ENCODE measurements at places on chromosomes 16 and 17.

GRCh38 chr17:27741971-27742575 is 58.3 kb downstream of the NOS2 start:
- no peak for DNase-seq

GRCh38 chr16:69741519-69741918 is 13.2 kb downstream of the NOB1 start:
- DNase-seq: no peak

- DNase-seq: no peak
Observed at GRCh38 chr17:8896087-8896486, 28.6 kb upstream of the PIK3R6 start.

GRCh38 chr17:57875290-57876022 is 25.6 kb upstream of the MRPS23 start:
- DNase-seq: no peak

GRCh38 chr16:85168732-85169256 is 56.5 kb upstream of the CIBAR2 start:
- no peak for DNase-seq

- peak; percentile 10 for DNase-seq
Observed at GRCh38 chr17:34797720-34798119, 163.5 kb downstream of the CCT6B start.

- peak; percentile 60 for DNase-seq
Observed at GRCh38 chr17:49210158-49211029, at the start of the genes ABI3 and GNGT2. TSS of gene ABI3 (plus strand) at chr17:49210707. CDS start at chr17:49210725, 18 bp downstream. TSS of gene GNGT2 (minus strand) at chr17:49210574. CDS start at chr17:49207422, 3,152 bp downstream.

DNA sequence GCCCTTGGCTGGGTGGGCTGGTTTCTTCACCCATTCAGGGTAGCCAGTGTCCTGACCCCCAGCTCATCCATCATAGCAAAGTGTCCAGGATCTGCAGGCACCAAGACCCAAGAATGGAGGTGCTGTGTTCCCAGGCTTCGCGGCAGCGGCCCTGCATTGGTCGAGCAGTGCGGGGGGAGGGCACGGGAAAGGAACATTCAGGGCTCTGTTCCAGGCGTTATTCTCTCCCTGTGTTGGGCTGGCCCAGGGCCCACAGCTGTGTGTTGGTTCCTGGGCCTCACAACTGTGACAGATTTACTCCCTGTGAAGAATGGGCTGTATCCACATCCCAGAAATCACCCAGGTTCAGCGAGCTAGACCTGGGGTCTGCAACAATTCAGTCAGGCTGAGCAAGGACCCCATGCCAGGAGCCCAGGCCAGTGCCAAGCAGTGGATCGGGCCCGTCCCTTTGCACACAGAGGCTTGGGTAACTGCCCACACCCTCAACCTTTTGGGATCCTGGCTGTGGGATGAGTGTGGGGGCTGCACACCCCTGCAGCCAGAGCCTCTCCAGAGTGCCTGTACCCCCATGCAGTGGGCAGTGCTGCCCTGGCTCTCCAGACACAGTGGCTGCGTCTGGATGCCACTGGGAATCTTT is 10.0 kb downstream of the GPT2 start:
- no peak for DNase-seq

GRCh38 chr16:4695473-4696171 is 2.3 kb downstream of the NUDT16L1 start:
- no peak for DNase-seq

- DNase-seq: no peak
Observed at GRCh38 chr16:49466529-49466831, 92.9 kb downstream of the C16orf78 start.

DNA sequence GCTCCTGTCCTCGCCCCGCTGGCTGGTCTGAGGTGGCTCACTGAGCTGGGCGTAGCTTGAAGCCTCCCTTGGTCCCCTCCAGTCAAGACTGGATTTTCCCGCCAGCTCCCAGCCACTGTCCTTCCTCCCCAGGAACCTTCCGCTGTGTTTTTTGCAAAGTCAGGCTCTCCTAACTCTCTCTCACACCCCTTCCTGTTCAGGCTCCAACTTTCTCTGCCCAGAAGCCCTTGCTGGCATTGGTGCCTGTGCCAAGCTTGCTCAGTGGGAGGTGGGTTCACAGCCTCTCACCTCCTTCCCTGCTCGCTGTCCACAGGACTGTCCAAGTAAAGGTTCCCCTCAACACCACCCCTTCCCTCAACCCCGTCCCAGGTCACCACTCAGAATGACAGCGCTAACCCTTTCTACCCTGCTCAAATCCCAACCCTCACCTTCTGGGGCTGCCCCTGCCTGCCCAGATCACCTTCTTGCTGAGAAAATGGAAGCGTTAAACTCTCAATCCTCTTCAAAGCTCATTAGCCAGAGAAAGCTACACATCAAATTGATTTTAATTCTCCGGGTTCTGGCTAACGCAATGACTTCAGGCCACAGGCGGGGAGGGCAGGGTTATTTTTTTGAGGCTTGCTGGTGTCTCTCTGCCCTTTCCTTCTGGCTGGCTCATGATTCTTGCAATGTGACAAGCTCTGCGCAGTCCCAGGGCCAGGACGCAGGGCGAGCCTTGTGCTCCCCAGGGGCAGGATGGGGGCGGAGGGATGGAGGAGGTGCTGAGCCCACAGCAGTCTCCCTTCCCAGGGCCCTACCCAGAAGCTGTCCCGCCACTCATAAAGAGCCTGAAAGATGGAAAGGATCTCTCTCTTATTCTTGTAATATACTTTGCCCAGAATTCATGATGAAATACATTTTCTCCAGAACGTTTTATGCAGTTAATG is 357.2 kb upstream of the TNRC6C start:
- no peak for DNase-seq

DNA sequence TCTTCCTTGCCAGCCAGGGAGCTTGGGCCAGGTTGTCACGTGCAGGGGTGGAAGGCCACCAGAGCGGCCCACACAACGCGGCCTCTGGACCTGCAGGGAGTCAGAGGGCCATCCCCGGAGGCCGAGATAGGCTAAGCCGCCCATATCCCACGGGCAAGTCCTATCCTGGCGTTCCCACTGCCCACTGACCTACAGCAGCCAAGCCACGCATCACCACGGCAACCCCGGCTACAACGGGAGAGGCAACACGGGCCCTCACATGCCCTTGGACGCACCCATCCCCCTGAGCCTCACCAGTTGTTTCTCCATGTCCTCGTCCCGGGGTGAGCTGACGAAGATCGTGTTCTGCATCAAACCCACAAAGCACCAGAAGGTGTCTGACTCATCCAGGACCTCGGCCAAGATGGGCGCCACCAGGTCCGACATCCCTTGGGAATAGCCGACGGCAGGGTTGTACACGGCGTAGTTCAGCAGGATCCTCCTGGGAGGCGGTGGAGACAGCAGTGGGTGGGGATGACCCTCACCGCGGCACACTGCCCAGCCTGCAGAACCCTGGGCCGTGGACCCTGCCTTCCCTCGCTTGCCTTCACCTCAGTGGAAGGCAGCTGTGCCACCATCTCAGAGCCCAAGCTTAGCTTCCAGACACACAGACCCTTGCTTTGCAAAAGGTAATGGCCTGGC is 88.2 kb downstream of the TBC1D16 start:
- DNase-seq: no peak

- DNase-seq: no peak
Observed at GRCh38 chr16:51509336-51509735, 358.3 kb upstream of the SALL1 start.

- no peak for DNase-seq
Observed at GRCh38 chr16:4525069-4525468, 13.5 kb downstream of the CDIP1 start.

DNA sequence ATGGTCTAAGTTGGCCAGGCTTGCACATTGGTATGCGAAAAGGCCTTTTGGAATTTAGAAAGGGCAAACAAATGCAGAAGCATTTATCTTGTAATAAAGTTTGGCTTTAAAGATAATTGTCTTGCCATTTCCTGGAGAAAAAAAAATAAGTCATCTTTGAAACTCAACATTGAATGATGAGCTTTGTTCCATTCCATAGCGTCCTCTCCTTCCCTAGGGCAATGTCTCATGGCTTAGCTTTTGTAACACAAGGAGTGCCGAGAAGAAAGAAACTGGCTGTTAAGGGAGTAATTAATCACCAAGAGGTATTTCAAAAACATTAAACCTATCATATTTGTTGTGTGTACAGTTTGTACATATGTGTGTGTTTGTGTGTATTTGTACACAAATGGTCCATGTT is 372.3 kb downstream of the NPIPA8 start:
- no peak for DNase-seq

DNA sequence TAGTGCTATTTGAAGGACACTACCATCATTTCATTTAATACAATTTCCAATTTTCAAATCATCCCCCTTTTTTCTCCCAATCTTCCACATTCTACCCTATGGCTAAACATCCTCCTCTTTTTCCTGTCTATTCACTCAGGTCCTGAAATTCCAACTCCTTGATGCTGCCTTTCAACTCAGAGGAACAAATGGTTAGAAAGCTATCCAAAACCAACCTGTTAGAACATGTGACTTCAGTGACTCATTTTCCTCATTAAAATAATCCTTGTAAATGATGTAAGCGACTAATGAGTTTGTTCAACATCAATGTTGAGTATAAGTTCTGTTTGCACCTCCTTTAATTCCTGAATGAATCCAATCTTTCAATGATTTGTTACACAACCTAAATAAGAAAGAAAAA is 5.5 kb downstream of the PSMD12 start:
- no peak for DNase-seq

DNA sequence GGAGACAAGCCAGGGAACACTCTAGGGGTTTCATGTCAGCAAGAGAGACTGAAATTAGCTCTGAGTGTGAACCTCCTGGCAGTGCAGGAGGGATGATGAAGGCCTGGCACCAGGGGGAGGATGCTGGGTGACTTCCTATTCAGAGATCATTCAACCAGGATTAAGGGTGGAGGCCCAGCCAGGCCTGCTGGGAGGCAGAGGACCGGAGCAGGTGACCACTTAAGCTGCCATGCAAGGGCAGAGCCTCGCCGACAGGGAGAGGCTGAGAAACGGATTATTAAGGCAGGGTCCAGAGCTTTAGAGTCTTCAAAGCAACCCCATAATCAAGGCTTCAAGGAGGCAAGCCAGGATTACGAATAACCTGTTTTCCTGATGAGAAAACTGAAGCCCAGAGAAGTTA is 10.6 kb upstream of the SRCIN1 start:
- DNase-seq: no peak

DNA sequence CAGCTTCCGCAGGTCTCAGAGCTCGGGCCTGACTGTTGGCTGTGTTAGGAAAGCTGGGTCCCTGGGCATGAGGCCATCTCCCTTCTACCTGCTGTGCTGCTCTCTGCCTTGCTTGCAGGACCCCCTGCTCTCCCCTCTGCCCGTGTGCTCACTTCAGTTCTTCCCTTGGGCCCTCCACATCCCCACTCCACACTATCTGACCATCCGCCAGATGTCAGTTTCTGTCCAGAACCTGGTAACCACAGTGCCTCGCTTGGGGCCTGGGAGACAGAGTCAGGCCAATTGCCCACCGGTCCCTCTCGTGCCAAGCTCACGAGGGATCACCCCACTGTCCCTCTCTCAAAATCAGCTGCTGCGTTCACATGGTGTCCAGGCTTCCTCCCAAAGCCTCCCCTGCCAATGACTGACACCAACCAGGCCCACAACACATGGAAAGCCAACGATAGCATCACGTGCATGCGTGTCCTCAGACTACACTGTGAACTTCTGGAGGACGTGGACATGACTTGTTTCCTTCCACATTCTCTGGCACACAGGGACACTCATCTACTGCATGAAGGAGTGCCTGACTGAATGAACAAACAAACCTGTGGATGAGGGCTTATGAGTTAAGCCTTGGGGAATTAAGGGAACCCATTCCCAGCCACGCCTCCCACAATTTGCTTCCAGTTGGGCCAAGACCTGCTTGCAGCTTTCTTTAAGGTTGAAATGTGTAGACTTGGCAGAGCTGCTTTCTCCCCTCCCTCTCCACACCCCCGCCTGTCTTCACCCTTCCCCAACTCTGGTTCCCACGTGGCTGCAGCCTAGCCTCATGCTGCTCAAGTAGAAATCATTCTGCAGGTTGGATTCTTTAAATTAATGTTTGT is 72.5 kb upstream of the ZNF423 start:
- no peak for DNase-seq

GRCh38 chr17:28977659-28978355 is 26.5 kb upstream of the PHF12 start:
- DNase-seq: no peak

- no peak for DNase-seq
Observed at GRCh38 chr16:66746682-66747081, 4.7 kb downstream of the DYNC1LI2 start.

DNA sequence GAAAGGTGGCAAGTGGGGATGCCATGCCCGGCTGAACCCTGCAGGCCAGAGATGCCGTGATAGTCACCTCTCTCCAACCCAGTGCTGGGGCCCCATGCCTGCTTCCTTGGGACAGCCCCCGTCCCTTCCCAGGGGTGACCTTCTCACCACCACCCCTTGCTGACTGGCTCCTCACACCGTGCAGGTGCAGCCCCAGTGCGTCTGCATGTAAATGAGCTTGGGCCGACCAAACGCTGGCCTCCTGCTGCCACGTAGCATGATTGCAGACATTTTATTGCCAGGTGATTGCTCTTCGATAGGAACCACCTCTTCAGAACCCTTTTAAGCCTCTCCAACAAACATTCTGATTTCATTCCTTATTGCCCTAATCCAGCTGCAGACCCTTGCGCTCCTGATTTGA is 32.5 kb downstream of the ASIC2 start:
- no peak for DNase-seq

GRCh38 chr17:14882131-14882530 is 383.0 kb downstream of the PMP22 start:
- DNase-seq: no peak

GRCh38 chr16:89867918-89868317 is 5.5 kb upstream of the TCF25 start:
- no peak for DNase-seq

DNA sequence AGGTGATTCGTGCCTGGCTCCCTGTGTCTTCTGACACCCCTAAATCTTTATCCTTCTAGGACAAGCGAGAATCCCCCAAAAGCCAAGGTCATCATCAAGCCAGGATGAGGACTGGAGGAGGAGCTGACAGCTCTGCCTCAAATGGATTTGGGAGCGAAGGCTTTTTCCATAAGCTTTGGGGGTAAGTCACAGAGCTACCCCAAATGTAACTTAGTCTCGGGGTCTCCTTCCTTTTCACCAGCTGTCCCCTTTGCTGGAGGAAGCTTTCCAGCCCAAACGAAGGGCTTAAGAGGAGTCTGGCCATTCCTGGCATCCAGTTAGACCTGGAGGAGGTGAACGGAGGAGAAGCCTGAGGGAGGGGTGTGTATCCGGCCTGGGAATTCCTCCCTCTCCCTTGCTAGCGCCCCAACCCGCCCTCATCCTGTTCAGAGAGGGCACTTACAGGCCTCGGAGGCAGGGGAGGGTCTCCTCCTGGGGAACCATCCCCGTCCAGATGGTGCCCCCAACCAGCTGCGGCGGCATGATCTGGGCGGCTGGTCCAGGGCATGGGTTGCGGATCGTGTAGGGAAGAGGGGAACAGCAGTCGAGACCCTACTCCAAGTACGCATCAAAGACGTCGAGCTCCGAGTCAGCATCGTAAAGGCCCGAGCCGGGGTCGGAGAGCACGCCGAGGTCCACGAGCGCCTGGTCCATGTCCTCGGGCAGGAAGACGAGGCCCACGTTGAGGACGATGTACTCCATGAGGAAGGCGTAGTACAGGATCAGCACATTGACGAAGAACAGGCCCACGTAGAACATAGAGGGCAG is 938 bp downstream of the DEXI start:
- DNase-seq: no peak

GRCh38 chr16:14289692-14290340 is 218.7 kb downstream of the MRTFB start:
- DNase-seq: no peak
